Effector memory CD4-positive, alpha-beta T cell (primary cell): ENCODE measurements at places on chromosomes 11 and 22.

GRCh38 chr11:109153836-109154235 is 268.2 kb upstream of the C11orf87 start:
- DNase-seq: no peak

- DNase-seq: no peak
These were observed 389.7 kb downstream of the BRD1 start for GRCh38 chr22:49437956-49438355.

- no peak for DNase-seq
These were observed 4.0 kb downstream of the ST14 start for GRCh38 chr11:130163346-130164220.

- DNase-seq: no peak
These were observed 41.6 kb downstream of the FDX1 start for GRCh38 chr11:110471371-110471770.

- DNase-seq: no peak
These were observed 30.0 kb upstream of the MMP7 start for GRCh38 chr11:102560555-102561011.

GRCh38 chr11:77287615-77288273 is 13.7 kb downstream of the GDPD4 start:
- no peak for DNase-seq

DNA sequence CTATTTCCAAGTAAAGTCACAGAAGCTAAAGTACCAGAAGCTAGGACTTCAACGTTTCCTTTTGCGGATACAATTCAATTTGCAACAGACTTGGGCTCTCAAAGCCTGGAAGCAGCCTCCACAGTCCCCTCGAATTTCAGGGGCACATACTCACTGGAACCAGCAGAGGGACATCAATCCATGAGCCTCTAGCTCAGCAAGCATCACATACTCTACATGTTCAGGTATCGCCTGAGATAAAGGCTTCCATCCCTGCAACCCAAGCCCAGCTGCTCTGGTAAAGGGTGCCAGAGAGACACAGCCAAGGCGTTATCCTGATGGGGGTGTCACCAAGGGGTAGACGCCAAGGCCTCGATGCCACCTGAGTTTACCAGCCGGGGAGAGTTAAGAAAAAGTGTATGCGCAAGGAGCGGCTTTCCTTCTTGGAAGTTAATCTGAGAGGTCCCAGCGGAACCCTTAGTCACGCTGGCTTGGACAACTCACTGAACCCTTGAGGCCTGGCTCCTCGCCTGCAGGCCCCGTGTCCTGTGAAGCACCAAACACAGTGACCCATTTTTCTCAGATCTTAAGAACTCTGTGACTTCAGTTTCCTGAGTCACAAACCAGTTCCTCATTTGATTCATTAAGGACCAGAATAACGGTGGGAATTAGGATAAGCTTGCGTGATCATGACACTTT is 13.0 kb downstream of the LTO1 start:
- no peak for DNase-seq

DNA sequence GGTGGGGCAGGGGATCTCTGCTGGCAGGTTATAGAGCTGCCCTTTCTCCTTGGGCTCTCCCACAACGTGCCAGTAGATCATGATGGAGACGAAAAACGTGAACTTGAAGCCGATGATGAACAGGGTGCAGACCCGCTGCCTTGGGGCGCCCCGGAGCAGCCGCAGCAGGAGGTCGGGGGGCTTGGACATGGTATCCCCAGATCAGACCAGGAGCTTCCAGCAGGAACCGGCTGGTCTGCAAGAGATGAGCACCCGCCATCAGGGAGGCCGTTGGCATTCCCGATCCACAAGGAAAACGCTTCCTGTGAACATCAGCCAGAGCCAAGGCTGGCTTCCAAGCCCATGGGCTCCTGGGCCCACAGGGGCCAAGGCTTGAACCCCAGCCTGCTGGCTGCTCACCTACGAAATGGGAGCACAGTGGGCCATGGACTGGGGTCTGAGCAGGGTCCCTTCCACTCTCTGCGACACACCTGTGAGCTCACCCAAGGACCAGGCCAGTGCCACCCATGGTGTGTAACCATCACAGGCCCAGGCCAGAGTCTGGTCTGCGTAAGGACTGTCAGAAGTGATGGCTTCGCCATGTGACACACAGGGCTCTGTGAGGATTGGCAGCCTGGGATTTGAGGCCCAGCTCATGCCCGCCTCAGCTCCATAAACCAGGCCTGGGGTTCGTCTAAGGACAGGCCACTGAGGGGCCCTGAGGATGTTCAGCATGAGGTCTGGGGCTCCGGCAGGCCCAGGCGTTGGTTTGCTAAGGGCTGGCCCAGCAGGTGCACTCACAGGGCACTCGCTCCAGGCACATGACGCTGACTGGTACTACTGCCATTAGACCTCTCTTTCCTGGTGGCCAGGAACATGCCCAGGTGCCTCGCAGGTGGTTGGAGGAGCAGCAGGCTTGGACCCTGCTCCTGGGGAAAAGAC is 26.6 kb downstream of the A4GALT start:
- no peak for DNase-seq

- DNase-seq: no peak
These were observed 129.4 kb downstream of the NOX4 start for GRCh38 chr11:89361734-89362133.

DNA sequence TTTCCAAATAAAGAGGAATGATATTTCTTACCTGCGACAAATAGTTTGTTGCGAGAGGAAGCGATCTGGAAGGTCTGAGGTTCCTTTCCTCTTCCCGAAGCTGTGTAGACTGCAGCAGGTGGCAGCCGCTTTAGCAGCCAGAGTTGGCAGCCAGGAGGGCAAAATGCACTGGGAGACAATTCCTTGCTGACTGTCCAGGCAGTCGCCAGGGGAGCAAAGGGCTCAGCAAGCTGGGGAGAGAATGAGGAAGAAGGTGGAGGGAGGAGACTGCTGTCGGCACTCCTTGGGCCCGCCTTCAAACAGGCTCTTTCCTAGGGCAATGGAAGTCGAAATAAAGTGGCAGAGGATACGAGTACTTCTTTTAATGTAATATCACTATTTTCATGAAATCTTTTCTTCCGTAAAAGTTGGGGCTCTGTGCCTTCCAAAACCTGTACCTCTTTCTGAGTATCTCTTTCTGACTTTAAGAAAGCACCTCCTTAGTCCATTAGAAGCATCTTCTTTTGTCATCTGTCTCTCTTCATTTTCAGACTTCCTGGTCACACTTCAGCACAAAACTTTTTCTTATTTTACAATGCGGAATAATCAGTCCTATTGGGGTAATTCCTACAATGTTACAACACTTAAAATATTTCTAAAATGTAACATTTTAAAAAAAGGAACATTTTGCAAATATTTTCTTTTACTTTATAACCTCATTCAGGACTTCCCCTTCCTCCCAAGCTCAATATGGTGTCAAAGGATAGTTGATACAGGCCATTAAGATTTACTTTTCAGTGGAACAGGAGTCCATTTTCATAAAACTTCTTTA is at the start of gene IL18:
Gene IL18, minus strand, starts transcription at position 220 of the 811 bp plus-strand sequence. CDS start 9,041 bp downstream, outside the sequence.
- no peak for DNase-seq

GRCh38 chr11:126197277-126197939 is 14.0 kb downstream of the RPUSD4 start:
- DNase-seq: no peak

GRCh38 chr11:126095745-126096144 is 33.1 kb upstream of the CDON start:
- DNase-seq: no peak

DNA sequence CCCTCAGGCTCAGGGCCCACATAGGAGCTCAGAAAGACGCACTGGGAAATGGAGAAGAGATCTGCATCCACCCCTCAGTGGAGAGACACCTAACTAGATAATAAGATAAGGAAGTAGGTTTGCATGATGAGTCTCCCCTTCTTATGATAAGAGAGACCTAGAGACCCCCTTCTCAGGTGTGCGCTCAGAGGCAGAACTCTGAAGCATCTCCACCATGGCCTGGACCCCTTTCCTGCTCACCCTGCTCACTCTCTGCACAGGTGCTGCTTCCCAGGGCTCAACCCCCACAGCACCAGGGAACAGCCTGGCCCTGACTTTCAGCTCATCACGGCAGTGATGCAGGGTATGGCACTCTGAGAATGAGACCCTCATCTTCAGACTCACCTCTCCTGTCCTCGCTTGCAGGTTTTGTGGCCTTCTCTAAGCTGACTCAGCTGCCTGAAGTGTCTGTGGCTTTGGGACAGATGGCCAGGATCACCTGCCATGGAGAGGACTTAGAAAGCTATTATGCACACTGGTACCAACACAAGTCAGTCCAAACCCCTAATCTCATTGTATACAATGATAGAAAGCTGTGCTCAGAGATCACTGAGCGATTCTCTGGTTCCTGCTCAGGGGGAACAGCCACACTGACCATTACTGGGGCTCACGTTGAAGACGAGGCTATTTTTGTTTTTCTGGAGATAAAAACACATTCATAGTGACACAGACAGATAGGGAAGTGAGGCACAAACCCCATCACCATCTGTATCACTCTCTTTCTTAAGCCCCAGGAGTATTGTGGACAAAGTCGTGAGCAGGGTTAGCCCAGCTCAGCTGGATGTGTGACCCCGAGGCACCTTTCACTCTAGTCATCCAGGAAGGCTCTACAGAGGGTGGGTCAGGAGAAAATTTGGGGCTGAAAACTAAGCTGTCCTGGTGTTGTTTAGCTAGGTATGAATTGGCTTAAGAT is 29.7 kb upstream of the IGLL5 start:
- DNase-seq: no peak

DNA sequence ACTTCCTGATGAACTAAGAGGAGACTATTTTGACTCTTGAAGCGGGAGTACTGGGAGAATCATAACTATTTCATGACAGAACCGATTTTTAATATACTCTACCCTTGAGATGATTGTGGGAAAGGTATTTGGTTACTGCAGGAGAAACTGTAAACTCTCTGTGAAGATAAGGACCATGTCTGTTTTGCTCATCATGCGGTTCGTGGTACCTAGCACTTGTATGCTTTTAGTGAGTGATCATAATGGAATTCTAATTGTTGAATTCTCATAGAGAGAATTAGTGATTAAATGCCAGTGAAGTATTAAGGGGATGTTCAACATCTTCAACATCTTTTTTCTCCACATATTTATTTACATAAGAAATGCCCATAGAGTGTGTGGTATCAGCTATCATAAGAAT is 11.4 kb downstream of the AASDHPPT start:
- no peak for DNase-seq

- no peak for DNase-seq
These were observed 71.5 kb upstream of the RAB38 start for GRCh38 chr11:88246696-88247095.

- peak; percentile 10 for DNase-seq
These were observed 42.1 kb upstream of the CRTAM start for GRCh38 chr11:122796128-122796717.

DNA sequence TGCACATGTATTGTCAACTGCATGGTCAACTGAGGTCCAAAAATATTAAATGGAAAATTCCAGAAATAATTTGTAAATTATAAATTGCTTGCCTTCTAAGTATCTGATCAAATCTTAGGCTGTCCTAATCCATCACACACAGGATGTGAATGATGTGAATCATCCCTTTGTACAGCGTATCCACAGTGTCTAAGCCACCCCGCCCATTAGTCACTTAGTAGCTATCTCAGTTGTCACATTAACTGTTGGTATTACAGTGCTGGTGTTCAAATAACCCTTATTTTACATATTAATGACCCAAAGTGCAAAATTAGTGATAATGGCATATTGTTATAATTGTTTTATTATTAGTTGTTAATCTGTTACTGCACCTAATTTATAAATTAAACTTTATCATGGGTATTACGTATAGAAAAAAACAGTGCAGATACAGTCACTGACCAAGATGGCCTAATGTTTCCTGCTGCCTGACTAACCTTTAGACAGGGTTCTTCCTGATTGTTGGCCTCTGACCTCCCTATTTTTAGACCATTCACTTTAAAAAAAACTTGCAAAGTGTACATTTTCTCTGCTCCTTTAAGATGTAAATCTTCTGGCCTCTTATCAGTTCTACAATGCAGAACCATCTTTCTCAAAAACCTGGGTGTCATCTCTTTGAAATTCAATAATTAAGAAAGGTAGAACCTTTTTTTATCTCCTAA is 2.9 kb upstream of the SVIP start:
- no peak for DNase-seq

GRCh38 chr22:46795845-46796565 is 33.6 kb downstream of the TBC1D22A start:
- DNase-seq: no peak

GRCh38 chr11:57322256-57323166 is 2.2 kb downstream of the TNKS1BP1 start:
- no peak for DNase-seq
